ENCODE measurements at places on chromosomes 7 and 10. TPM values are rescaled to one million over a fixed set of nuclear protein-coding genes. Genes with fewer than 3 reads are reported as not detected.

The PTF1A gene
- total RNA-seq = not detected

The FBXO24 gene
- 0.48 TPM for total RNA-seq

The CCDC3 gene
- total RNA-seq = 0.03 TPM

The ADO gene
- total RNA-seq = 28.5 TPM

The METTL27 gene
- total RNA-seq = 2.3 TPM

The STEAP4 gene
- 0.29 TPM for total RNA-seq

The ERVW-1 gene
- total RNA-seq = not detected

The TMEM213 gene
- not detected for total RNA-seq

The GOT1 gene
- total RNA-seq = 33.6 TPM

The CRTAC1 gene
- total RNA-seq = not detected

The PTPN20 gene
- not detected for total RNA-seq

DNA sequence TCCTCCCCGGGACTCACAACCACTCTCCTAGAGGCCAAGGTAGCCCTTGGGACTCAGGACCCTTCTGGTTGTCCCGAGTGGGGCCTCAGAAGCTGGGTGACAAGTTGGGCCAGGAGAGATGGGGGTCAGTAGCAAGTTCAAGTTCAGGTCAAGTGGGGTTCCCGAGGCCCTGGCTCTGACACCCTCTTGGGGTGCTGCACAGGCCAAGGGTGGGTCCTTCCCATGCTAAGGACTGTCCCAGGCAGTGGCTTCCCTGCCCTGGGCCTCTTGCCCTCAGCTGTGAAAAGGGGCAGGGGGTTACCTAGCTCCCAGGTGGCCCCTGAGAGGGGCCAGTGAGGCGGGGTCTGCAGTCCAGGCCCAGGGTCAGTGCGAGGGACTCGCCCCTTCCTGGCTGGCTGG lies 115.4 kb upstream of the TNRC18 start:
- no peak for DNase-seq

DNA sequence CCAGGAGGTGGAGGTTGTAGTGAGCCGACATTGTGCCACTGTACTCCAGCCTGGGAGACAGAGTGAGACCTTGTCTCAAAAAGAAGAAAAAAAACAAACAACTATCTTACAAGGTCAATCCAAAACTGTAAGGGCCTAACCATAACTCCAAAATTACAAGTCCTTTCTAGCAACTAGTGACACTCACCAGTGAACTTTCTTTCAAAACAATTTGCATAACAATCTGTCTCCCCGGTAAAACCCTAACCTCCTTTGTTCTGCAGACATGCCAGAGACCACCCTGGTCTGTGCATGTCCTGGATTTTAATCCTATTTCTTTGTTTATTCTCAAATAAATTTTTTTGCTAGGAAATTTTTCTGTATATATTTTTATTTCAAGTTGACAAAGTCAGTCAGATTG lies 68.1 kb downstream of the EXOC6 start:
- DNase-seq = no peak

- DNase-seq = no peak
Measured at GRCh38 chr7:134782121-134782623, 2.7 kb downstream of the CALD1 start.

- peak; percentile 77 for DNase-seq
Measured at GRCh38 chr7:44977959-44978335, 868 bp downstream of the MYO1G start.

DNA sequence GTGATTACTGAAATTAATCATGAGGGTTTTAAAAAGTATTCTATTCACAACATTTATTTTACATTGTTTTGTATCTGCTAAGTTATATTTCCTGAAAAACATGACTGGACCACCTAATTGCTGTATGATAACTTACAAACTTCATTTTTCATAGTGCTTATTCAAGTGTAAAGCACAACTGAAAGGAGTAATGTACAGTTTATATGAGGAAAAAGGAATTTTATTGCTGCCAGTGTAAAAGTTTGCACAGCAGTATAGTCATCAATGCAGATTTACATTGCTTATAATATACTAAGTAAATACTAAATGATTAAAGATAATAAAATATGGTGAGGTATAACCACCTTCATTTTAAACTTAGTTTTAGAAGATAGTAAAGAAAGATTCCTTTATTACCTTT lies 4.0 kb downstream of the PTEN start:
- no peak for DNase-seq

DNA sequence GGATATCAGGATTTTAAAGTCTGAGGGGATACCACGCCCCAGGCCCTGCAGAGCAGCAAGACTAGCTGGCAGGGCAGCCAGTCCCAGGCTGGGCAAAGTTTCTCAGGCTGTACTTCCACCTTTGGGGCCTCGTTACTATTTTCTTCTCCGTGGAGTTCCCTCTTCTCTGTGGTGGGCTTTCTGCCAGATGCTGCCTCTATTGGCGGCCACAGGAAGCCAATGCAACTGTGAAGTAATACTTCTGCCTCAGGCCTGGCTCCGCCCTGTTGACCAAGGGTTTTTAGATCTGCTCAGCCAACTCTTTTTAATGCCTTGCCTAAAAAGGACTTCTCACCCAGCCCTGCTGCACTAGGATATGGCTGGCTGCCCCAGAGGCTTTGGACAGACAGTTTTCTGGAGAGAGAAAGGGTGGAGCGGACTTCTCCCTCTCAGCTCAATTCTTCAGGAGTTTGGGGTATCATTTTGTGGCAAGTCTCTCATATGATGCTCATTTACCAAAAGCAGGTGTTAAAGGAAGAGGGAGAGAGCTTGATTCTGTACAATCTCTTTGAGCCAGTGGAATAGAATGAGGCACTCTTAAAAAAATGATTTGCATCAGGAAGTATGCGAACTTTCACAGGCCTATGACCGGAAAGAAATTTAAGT lies 67.4 kb downstream of the HHEX start:
- DNase-seq = peak; percentile 51

DNA sequence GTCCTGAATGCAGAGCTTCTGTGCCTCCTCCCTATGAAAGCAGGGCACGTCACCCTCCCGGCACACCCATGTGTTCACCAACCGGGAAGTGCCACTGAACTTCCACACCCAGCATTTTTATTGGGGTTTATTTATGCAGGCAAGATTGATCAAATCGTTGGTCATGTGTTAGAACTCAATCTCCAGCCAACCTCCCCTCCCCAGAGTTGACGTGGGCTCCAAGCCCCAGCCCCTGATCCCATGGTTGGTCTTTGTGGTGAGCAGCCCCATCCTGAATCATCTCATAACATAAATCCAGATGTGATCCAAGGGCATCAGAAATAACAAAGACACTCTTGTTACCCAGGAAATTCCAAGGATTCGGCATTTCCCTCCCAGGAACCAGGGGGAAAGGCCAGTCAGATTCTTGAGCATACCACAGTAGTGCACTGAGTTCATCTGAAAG lies 151.2 kb downstream of the TPST1 start:
- peak; percentile 86 for DNase-seq

- DNase-seq = no peak
Measured at GRCh38 chr7:45325378-45325777, 167.8 kb downstream of the RAMP3 start.

GRCh38 chr10:96714031-96714590 lies 6.2 kb downstream of the PIK3AP1 start:
- peak; percentile 53 for DNase-seq

DNA sequence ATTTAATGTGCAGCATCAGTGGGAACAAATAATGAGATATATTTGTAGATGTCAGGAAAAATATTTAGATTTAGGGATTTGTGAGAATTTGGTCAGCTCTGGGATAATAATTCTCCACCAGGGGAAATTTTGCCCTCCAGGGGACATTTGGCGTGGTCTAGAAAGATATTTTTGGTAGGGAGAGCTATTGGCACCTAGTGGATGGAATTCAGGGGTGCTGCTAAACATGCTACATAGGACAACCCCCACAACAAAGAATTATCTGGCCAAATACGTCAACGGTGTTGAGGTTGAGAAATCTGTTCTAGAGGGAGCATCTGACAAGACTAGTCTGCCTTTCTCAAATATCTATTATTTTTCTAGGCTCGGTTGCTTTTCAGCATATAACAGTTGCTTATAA lies 2.1 kb downstream of the ADK start:
- peak; percentile 37 for DNase-seq

GRCh38 chr7:76048668-76048988 lies 722 bp downstream of the MDH2 start:
- DNase-seq = peak; percentile 31

- no peak for DNase-seq
Measured at GRCh38 chr7:112648781-112649180, 141.4 kb downstream of the TMEM168 start.

DNA sequence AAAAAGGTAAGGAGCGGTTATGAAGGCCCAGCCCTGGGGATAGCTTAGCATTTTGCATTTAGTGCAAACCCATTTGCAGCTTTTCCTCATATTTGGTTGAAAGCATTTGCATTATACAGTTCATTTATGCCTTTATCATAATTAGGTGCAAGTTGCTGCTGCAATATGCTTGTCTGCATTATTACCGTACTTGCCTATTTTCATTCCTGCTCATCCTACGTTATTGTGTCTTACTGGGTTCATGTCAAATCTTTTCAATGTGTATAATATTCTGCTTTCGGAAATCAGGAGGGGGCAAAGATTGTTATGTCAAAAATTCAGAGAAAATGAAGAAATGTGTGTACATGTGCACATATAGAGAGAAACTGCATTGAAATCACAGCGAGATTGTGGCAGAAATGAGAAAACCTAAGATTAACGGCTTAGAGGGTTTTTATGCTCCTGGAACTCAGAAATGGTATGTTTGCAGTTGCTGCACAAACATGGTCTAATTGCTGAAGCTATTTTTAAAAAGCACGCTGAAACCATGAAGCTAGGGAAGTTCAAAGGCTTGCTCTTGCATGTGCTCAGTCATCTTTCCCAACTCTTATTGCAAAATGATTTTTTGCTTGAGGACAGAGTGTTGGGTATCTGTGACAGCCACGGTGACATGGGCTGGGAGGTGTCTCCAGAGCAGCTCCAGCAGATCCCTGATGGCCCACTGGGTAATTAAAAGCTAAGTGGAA lies 613.2 kb downstream of the SDK1 start:
- DNase-seq = no peak

Data from A172 (cell line).